ENCODE measurements at places on chromosomes 7 and 10.

GRCh38 chr10:74883428-74883827 lies 57.0 kb downstream of the KAT6B start:
- DNase-seq: no peak

DNA sequence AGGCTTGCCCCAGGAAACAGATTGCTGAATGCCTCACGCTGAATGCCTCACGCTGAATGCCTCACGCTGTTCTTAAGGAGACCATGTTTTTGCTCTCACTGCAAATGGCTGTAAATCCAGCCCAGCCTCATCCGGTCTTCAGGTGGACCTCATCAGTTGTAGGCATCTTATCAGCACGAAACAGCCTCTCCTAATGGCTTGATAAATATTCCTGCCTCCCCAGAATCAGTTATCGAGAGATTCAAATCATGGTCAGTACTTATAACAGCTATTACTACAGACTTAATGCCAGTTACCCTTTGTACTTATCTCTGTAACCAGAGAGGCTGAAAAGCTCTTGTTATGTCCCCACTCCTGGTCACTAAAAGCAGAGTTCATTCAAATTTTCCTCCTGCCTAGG lies 290.6 kb downstream of the FZD1 start:
- DNase-seq: no peak

GRCh38 chr10:36446881-36447280 lies 678.5 kb upstream of the ANKRD30A start:
- no peak for DNase-seq

GRCh38 chr7:2786607-2787116 lies 57.4 kb downstream of the GNA12 start:
- DNase-seq: no peak

DNA sequence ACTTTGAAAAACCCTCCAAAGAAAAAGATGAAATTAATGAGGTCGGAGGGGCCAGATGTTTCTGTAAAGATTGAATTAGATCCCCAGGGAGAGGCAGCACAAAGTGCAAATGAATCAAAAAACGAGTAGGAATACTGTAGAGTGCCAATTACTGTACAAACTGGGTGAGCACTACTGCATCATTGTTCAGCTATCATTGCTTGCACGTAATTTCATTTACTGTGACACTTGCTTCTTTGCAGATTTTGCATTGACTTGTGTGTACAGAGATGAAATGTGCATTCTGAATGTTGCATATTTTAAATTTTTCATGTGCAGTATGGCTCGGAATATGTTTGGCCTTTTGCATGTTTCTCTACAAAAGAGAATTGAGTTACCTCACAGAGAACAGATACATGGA lies 123.7 kb downstream of the LCOR start:
- DNase-seq: no peak

DNA sequence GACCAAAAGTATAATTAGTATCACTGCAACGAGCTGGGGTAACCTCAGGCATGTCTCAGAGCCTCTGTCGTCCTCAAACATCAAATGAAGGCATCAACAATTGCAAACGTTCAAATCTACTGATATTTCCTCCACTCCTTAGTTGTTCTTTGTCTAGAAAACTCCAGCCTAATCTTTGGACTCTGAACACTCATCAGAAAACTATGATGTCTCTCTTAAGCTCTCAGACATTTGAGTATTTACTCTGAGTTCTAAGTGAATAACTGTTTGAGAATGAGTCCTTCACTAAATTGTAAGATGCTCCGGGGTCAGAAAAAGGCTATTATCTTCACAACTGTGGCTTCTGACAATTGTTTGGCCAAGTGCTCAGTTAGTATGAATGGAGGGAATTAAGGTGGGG lies 536.4 kb downstream of the NRG3 start:
- DNase-seq: no peak

DNA sequence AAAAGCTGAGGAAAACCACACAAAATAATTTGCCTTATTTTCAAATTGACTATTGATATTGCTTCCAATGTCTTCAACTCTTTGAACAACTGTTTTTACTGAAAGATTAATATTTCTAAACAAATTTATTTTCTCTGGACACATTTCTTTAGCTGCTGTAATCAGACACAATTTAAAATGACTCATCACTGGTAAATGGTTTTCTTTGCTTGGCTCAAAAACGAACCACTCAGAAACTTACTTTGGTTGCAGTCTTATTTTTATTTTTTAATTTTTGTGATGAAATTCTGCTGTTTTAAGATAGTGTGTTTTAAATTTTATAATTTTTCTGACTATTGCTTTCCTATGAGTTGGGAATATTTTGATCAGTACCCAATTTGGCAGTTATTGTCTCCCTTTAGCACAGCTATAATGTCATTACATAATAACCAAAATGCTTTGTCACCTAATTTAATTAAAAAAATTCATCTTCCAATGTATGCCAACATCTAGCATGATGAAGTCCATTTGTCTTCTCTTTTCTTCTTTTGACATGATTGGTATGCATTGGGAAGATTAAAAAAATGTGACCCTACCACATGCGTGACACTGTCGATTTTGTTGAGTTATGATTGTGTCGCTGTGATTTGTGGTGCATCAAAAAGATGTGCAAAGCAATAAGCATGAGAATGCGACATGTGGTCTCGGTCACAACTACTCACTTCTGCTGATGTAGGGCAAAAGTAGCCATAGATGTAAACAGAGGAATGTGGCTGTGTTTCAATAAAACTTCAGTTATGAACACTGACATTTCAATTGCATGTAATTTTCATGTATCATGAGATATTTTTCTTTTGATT lies 222.3 kb downstream of the SUGCT start:
- no peak for DNase-seq

GRCh38 chr10:72731916-72732419 lies 40.0 kb downstream of the MCU start:
- no peak for DNase-seq
